ENCODE measurements at places on chromosomes 7 and 10.

DNA sequence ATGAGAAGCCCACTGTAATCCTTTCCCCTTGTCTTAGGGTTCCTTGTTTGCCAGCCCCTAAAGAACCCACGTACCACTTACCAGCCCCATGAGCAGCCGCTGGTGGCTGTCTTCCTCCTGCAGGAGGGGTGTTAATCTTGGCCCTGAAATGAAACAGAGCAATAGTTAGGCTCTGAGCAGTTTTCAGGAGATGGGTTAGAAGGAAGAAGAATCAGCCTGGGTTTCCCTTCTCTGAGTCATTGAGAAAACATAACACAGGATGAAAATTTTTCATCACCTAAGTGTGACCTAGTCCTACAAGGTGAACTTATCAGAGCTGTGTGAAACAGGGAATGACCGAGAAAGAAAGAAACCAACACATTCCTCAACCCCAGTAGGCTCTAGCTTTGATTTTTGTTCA lies 90.0 kb downstream of the GSAP start:
- DNase-seq: no peak

GRCh38 chr10:89392974-89393373 lies 551 bp downstream of the IFIT1 start:
- peak; percentile 35 for DNase-seq

DNA sequence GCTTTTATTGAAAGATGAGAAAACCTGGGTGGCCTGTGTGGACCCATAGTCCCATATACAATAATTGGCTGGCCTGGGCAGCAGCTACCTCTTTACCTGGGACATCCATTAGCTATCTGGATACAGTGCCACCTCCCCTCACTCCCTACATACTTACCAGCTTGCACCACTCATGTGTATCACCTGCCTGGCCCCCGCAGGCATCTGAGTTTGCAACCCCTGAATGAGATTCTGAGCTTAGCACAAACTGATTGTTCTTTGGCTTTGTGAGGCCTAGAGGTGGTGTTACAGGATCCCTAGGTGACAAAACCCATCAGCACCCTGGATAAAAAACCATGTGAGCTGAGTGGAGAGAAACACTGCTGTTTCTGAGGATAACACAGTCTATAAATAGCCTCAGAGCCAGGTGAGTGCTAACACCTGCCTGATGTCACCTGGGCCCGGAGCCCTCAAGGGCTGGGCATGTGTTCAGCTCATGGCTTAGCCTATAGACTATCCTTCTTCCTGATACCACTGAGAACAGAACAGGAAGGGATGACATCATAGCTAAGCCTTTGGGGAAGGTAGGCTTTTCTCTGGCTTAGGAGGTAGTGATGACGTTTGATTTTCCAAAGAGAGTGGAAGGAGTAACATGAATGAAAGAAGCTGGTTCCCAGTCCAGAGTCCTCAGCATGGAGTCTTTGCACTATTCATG lies 2.6 kb upstream of the PPIF start:
- no peak for DNase-seq

DNA sequence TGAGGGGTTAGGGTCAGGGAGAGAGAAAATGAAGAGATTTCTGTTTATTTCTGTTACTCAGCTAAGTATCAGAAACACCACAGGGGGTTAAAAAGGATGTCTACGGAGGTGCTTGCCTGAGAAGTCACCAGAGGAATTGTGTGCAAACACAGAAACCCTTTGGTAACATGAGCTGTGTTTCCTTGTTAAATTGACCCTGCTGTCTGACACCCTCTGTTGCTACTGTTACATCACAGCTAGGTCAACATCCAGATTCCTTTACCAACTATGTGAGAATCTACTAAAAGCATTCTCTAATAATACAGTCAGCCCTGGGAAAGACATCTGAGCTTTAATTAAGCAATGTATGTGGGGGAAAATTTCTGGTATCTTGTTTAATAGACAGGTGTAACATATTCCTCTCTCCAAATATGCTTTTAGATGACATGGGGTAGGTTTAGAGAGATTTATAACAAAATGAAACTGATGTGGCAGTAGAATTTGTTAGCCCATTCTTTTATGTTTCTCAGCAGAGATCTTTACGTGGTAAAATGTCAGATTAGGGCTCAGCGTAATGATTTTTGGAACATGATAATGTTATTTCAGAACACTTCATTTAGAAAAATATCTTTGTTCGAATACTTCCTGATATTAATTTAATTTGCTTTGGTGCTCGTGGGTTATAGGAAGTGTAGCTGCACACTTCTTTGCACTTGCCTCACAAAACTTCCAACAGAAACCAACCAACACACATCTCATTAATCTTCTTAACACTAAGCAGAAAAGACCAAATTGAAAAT lies 168.0 kb upstream of the AHR start:
- DNase-seq: peak; percentile 51

GRCh38 chr7:116981939-116982338 lies 28.6 kb downstream of the ST7 start:
- DNase-seq: no peak

GRCh38 chr7:127794551-127794950 lies 142.6 kb downstream of the SND1 start:
- DNase-seq: no peak

DNA sequence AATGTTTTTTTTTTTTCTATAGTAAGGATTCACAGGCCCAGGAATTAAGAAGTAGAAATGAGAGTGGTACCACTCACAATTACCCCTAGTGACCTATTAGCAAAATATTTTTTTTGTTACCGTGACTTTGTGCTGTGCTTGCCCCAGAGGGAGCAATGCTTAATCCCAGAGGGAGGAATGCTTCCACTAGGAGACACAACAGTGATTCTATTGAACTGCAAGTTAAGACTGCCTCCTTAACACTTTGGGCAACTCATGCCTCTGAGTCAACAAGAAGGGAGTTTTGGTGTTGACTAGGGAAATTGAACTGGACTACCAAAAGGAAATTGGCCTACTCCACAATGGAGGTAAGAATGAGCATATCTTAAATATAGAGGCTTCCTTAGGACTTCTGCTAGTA lies 17.2 kb upstream of the MEOX2 start:
- DNase-seq: no peak

DNA sequence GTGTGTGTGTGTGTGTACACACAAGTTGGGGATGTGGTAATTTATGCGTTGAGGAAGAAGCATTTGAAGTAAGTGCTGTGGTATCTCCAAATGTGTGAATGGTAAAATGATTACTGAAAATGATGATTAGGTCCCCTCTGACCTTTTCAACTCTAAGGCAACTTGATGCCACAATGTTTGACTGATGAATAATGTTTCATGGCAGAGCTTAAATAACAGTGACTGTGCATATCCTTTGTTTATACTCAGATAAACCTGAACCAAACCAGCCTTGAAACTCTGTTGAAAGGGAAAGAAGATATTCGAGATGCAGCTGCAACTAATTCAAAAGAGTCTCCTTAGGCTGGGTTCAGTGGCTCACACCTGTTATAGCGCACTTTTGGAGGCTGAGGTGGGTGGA lies 64.8 kb upstream of the YAE1 start:
- no peak for DNase-seq

- DNase-seq: peak; percentile 98
Measured at GRCh38 chr10:119445311-119445934, 97.1 kb downstream of the RGS10 start.

DNA sequence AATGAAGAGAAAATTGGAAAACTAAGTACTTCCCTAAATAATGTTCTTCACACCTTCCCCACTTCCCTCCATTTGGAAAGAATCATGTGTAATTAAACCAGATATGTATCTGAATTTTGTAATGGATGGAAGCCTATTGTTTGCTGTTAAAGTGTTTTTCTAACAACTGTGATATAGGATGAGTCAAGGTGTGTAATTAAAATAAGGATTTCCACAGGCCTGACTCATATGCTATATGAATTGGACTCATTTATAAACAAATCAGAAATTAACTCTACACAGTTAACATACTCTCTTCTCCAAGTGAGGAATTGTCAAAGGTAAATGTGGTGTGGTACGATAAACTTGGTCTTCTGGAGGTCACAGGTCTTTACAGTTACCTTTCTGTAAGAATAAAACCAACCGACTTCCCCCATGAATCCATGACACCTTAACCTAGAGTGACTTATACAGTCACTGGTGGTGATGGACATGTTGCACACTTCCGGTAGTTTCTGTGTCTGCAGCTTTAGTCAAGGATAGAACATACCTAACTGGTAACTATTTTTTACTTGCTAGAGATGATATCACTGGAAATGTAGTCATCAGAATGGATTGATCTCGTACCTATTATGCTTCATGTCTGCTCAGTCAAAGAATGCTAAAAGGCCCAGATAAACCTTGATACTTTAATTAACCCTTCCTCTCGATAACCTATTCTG lies 12.8 kb downstream of the PNLIPRP3 start:
- no peak for DNase-seq

- no peak for DNase-seq
Measured at GRCh38 chr7:142257958-142258357, at the start of gene PRSS58. Gene PRSS58, minus strand, starts transcription at chr7:142258058. Its CDS starts 351 bp downstream, at chr7:142257707.

GRCh38 chr10:43855667-43856210 lies 207.1 kb upstream of the ZNF32 start:
- no peak for DNase-seq

GRCh38 chr10:9645928-9646600 lies 1371.6 kb upstream of the CELF2 start:
- DNase-seq: no peak

DNA sequence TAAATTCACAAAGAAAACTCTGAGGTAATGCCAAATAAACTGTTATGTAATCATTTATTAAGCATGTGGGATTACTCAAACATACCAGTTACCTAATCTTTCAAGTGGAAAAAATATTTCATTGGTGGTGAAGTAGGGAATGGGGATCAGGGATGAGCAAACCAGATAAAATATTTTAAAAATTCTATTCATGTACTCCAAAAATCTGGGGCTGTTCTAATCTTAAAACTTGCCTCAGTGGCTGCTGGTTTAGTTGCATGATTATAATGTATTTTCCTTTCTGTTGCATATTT lies 19.5 kb downstream of the LMOD2 start:
- no peak for DNase-seq

- DNase-seq: no peak
Measured at GRCh38 chr7:135666846-135667245, 4.5 kb downstream of the STMP1 start.

DNA sequence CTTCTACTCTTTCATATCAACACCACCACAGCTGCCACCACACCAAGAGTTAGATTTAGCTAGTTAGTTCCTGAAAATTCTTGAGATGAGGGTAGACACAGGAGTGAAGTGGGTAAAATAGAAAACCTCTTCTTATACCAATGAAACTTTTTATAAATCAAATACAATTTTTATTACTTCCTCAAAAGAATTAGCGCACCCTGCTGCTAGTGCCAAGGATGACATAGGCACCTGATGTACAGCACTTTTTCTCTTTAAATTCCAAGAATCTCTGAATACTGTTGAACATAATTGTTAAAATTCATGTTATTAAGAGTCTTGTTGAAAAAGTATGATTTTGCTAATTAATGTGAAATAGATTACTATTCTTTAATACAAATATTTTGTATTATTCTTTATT lies 11.4 kb downstream of the ZWINT start:
- DNase-seq: no peak

DNA sequence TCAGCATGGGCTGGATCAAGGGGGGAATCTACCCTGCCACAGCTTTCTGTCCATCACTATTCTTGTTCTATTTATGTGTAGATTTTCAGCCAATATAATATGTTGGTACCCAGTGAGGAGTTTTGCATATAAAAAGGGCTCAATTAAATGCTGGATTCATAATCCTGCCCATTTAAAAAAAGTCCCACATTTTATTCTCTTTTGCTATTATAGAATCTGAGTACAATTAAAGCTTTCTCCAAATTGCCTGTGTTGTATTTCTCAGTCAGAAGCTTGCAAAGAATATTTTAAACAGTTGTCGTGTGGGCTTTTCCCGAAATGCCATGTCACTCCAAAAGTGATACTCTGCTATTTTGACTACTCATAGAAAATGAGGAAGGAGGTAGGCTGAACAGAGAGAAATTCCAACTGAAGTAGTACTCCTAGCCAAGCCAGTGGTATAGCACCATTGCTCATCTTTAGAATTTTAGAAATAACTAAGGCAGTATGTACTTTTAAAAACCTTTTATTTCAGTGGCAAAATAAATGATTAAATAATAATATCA lies 108.3 kb upstream of the HDAC9 start:
- no peak for DNase-seq

DNA sequence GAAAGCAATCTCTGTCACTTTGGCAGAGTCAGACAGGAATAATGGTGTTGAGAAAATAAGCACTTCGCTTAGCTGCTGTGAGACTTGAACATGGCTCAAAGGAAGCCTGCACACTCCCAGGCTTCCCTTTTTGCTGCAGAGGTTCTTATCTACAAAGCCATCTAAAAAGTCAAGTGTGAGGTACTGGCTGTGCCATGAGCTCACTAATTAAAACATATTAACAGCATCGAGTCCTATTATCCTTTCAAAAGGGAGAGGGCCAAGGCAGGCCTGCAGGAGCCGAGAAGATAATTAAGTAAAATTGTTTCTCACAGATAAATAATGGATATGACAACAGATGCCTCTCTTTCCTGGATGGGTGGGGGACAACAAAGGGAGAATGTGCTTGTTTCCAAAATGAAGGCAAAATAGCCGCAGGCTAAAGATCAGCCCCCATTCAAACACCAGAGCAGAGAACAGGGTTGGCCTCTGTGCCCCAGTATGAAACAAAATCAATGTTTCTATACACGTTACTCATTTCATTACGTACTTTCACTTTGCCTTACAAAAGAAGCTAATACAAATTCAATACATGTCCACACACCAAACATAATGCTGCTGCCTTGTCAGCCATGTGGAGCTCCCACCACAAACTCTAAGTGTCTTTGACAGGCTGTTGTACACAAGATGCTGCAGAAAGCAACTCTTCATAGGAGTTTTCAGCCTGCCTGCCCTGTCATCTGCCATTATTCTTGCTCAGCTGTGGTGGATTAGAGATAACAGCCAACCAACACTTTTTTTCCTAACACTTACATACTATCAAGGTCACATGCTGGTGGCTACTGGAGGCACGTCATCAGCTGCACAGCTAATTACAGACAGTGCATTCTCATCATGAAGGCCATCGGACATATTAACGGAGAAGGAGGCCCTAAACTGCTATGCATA lies 55.3 kb downstream of the ELAPOR2 start:
- DNase-seq: no peak

DNA sequence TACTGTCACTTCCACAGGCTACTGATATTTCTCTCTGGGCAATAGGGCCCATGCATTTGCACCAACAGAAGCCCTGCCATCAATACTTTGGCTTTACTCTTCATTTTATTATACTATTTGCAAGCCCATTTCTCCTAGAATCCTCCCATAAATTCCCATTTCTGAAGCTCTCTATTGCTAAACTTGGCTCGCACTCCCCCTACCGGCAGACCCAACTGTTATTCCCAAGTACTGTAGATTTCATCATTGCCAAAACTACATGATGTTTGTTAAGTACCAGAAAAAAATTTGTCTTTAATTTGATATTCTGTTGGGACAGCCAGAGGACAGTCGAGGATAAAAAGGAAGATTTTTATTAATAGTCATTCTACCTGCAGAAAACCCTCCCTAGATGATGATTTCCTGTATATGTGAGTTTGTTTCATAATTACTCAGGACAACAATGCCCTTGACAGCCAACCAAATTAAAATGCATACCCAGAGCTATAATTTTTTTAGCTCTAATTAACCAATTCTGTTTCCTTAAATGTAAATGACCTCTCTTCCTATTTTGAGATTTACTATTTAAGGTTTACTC lies 298.6 kb downstream of the REEP3 start:
- DNase-seq: peak; percentile 76

Measured in osteoblast (primary cell).